ENCODE measurements at places on chromosomes 11 and 22.

DNA sequence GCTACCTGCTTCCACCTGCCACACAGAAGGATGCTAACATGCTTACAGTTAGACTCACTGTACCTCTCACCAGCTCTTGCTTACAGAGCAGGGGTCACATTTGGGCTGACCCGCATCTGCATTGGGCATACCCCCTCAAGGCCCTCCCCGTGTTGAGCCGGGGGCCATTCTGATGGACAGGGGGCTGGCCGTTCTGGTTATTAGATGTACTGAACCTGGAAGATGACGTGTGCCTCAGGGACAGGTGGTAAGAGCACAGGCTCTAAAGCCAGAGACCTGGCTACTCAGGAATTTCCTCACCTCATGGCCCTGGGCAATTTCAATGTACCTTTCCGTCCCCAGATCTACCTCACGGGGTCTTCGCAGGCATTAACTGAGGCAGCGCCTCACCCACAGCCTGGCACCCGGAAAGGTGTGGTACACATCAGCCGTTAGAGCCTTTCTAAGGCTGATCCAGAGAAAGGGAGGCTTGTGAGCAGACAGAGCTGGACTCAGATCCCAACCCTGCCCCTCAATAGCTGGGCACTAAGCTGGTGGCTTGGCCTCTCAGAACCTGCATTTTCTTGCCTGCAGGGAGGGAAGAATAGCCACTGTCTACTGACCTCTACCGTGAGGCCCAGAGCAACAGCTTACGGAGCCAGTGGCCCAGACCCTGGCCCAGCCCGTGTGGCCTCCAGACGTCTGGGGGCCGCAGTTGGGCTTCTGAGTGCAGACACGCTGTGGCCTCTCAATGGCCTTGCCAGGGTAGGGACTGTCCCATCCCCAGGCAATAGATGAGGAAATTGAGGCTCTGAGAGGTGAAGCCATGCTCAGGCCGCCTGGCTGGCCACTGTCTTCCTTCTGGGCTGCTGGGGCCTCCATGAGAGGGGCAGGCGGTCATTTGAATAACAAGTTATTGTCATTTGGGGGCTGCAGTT lies 100.6 kb downstream of the MORC2 start:
- no peak for DNase-seq

GRCh38 chr11:1281974-1282365 lies 27.5 kb downstream of the TOLLIP start:
- DNase-seq = no peak

GRCh38 chr11:11085580-11085979 lies 227.7 kb upstream of the ZBED5 start:
- no peak for DNase-seq

GRCh38 chr11:914747-915501 lies 4.3 kb upstream of the CHID1 start:
- DNase-seq = no peak

DNA sequence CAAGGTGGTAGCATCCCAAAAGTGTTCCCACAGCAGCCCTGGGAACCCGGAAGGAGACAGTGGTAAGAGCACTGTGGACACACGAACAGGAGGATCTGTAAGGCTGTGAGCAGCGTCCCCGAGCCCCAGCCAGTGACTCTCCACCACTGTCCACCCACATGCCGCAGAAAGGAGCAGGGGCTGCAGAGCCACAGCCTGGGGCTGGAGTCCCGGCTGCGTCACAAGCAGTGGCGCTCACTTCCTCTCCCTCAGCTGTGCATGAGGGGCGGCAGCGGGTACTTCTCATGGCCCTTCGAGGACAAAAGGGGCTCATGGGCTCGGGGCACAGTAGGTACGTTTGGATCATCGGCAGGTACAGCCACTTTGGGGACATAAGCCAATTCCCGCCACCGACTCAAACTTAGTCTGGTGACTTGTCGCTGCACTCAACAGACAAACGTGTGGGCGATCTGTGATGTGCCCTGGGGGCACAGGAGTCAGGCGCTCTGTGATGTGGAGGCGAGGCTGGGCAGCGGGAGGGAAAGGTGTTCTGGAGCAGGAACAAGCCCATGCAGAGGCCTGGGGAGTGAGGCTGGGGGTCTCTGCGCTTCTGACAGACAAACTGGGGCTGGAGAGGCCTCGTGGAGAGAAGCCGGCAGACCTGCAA lies 68.5 kb downstream of the SCUBE1 start:
- no peak for DNase-seq

- DNase-seq = no peak
Observed at GRCh38 chr22:33577862-33578411, 342.3 kb downstream of the LARGE1 start.

- no peak for DNase-seq
Observed at GRCh38 chr11:61106296-61106695, 4.0 kb downstream of the CD5 start.

DNA sequence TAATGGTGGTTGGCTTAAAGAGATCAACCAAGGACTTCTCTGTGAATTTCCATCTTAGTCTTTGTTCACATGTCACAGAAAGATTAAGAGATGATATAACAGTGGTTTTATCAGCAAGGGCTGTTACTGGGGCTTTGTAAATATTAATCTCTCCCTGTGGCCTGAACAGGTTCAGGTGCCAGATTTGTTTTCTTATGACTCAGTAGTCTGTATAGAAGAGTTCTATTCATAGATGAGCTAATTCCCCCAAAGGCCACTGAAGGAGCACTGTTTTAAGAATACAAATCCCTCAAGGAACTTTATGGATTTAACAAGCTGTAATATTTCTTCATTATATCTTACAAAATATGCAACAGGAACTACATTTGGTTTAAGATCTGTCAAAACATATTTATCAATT lies 50.4 kb downstream of the TCP11L1 start:
- no peak for DNase-seq

GRCh38 chr22:37457093-37457893 lies 28.9 kb downstream of the MFNG start:
- peak; percentile 93 for DNase-seq

DNA sequence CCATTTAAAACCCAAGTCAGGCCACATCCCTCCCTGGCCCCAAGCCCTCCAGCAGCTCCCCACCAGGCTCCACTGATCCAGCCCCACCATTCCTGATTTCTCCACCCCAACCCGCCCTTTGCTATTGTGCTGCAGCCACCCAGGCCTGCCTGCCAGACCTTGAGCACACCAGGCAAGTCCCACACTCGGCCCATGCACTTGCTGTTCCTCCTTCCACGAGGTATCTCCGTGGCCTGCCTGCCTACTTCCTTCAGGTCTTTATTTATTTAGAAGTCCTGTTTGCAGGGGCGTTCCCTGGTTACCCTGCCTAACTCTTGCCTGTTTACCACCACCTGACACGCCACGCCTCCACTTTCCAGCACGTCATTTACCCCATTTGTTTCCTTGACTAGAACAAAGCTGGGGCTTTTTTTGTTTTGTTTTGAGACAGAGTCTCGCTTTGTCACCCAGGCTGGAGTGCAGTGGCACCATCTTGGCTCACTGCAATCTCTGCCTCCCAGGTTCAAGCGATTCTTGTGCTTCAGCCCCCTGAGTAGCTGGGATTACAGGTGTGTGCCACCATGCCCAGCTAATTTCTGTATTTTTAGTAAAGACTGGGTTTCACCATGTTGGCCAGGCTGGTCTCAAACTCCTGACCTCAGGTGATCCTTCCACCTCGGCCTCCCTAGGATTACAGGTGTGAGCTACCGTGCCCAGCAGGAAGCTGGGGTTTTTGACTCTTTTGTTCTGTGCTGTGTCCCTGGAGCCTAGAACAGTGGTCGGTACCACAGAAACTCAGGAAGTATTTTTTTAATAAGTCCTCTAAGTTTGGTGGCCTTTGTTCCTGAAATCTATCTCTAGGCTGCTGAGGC lies 6.7 kb downstream of the CENPM start:
- no peak for DNase-seq

GRCh38 chr11:9680028-9680427 lies 16.2 kb downstream of the SWAP70 start:
- DNase-seq = no peak

GRCh38 chr11:81449588-81450156 lies 1284.0 kb downstream of the FAM181B start:
- DNase-seq = no peak

DNA sequence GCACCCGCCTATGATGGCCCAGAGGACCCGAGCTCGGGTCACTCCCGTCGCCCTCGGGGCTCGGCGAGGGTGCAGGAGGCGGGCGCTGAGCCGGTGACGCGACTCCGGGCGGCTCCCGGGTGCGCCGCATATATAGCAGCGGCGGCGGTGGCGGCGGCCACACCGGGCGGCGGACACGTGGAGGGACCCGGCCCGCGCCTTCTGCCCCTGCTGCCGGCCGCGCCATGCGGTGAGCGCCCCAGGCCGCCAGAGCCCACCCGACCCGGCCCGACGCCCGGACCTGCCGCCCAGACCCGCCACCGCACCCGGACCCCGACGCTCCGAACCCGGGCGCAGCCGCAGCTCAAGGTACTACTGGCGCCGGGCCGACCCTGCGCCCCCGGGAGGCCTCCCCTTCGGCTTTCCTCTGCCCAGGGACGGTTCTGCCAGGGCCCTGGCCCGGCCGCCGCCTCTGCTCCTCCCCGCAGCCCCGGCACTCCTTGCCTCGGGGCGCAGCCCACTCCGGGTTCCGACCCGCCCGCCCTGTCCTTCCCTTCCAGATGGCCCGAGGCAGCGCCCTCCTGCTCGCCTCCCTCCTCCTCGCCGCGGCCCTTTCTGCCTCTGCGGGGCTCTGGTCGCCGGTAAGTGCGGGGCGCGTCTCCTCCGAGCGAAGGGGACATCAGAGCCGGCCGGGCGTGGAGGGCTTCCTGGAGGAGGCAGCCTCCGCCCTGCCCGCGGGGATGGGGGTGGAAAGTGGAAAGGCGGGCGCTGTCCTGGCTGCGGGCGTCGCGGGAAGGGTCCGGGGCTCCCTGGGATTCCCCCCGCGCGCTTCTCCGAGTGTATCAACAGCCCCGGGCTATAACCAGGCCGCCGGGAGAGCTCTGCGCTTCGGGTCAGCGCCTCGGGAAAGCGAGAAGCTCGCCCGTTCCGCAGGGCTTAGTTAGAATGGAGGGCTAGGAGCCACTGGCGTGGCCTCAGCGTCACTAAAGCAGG lies at the start of gene GAL:
GAL (plus strand) TSS at position 160 of the 972 bp plus-strand sequence; CDS start at position 540, 380 bp downstream.
- peak; percentile 75 for DNase-seq

- no peak for DNase-seq
Observed at GRCh38 chr11:86812981-86813380, 12.6 kb downstream of the PRSS23 start.

GRCh38 chr11:130458410-130458729 lies 9.9 kb downstream of the ADAMTS15 start:
- no peak for DNase-seq

- DNase-seq = no peak
Observed at GRCh38 chr22:17476838-17477237, 86.5 kb upstream of the SLC25A18 start.

DNA sequence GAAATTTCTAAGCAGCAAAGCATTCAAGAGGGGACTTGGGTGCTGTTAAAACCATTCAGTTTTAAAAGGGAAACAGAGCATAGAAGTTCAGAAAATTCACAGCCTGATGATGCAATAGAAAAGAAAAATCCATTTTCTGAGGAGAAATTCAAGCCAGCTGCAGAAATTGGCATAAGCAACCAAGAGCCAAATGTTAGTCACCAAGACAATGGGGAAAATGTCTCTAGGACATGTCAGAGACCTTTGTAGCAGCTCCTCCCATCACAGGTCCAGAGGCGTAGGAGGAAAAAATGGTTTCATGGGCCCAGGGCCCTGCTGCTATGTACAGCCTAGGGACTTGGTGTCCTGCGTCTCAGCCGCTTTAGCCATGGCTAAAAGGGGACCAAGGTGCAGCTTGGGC lies 5.5 kb upstream of the IRAG1 start:
- DNase-seq = no peak

Data from HEK293T (cell line).